ENCODE measurements at places on chromosomes 6 and 20.

- peak; percentile 94 for DNase-seq
Measured at GRCh38 chr20:62875419-62876361, 14.1 kb upstream of the TCFL5 start.

DNA sequence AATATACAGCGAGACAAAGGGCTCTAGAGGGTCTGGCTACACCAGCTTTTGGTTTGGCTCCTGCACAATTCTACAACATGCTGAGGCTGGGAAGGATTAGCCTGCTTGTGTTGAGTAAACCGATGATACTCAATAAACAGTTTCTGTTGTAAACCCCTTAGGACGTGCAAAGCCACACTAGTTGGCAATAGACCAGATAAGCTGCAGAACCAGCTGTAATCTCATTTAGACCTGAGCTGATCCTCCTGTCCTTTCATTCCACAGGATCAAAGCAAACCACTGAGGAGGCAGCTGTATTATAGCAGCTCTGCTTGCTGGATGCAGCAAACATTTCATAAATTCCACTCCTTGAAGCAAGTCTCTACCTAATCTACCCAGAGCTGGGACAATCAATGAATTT is 79.7 kb downstream of the MMS22L start:
- peak; percentile 65 for DNase-seq

DNA sequence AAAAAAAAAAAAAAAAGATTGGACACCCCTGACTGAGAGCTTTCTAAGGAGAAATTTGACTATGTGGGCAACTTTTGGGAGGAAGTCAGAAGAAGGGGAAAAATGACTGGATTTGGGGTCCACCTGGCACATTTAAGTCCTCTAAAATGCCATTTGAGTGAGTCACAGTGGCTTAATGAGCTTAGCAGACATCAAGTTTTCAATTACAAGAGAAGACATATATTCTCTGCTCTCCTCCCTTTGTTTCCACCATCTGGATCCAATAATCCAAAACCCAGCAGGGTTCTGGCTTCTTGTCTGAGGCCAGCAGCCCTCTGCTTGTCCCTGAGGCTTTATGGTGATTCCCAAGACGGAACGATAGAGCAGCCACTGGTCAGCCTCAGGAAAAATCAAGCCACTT is 6.9 kb downstream of the PI3 start:
- DNase-seq: no peak

GRCh38 chr6:72952808-72953630 is 272.3 kb downstream of the KHDC1L start:
- no peak for DNase-seq

DNA sequence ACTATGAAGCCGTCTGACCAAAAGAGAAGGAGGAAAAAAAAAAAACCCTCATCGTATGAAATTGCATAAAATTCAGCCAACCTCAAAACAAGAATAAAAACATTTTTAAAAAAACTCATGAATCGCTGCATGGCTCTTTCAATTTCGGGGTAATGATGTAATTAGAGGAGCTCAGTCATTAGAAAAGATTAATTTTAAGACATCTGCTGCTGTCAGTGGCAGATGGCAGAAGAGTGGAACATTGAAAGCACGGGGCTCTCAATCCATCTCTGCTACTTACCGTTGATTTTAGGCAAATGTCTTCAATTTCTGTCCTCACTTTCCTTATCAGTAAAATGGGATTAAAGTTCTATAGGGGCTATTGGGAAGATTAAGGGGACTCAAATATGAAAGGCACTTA is 79.1 kb downstream of the EYA2 start:
- DNase-seq: peak; percentile 97

GRCh38 chr20:40230486-40230885 is 458.6 kb downstream of the MAFB start:
- no peak for DNase-seq

GRCh38 chr6:75025371-75025770 is 180.5 kb downstream of the COL12A1 start:
- DNase-seq: no peak

- no peak for DNase-seq
Measured at GRCh38 chr6:170174771-170175643, 115.9 kb downstream of the DLL1 start.

GRCh38 chr6:108951351-108951953 is 103.2 kb downstream of the ARMC2 start:
- no peak for DNase-seq

- no peak for DNase-seq
Measured at GRCh38 chr6:100693249-100693927, 187.7 kb downstream of the ASCC3 start.

DNA sequence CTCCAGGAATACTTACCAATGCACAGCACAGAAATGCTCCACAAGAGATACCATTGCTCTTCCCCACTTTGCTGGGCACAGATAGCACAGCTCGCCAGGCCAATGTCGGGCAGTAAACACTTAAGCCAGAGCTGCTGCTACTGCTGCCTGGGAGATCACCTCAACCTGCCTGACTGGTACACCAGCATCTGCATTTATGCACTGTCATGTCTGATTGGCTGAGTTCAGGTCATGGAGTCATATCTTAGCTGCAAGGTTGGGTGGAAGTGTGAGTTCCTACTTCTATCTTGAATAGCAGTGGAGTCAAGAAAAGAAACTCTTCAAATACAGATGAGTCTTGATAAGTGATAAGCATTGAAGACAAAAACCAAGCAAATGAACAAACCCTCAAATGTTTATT is 10.9 kb upstream of the ADGRF4 start:
- no peak for DNase-seq

DNA sequence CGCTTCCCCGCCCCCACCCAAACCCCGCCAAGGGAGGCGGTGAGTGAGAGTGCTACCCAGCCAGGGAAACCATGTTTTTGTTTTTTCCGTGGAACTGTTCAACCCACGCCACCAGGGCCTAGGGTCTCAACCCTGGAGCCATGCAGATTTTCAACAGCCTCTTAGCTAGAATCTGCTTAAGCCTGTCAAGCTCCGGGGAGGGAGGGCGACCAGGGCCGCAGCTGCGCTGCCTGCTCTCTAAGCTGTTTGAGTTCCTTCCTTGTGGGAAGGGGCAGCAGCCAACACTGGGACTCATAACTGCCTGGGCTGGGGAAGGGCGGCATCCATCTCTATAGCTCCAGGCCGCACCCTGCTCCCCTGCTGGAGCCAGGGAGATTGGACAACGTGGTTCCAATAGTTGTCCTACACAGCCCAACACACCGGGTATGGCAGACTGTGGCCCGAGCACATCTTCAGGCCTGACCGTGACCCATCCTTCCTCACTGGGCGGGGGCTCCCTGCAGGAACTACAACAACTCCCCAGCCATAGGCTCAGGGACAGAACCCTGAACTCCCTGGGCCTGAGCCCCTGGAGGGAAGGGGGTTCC is 1065.7 kb upstream of the MANEA start:
- no peak for DNase-seq

DNA sequence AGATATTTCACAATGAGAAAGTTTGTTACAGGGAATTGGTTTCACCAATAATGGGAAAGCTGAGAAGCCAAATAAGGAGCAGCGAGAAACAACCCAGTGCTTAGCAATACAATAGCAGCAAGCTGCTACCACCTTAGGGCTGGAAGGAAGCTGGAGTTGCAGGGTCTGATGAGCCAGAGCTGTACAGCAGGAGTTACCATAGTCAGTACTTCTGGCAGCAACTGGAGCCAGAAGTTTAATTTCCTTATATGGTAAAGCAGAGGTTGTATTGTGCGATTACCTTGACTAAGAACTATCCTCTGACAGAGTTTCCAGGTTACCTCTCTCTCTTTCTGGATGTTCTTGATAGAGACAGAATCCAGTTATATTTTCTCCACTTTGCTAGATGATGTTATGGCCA is 137.1 kb upstream of the OLIG3 start:
- DNase-seq: no peak

GRCh38 chr6:99711925-99712324 is 105.3 kb downstream of the PRDM13 start:
- DNase-seq: no peak

- peak; percentile 7 for DNase-seq
Measured at GRCh38 chr6:24972311-24972958, 36.7 kb upstream of the RIPOR2 start.

DNA sequence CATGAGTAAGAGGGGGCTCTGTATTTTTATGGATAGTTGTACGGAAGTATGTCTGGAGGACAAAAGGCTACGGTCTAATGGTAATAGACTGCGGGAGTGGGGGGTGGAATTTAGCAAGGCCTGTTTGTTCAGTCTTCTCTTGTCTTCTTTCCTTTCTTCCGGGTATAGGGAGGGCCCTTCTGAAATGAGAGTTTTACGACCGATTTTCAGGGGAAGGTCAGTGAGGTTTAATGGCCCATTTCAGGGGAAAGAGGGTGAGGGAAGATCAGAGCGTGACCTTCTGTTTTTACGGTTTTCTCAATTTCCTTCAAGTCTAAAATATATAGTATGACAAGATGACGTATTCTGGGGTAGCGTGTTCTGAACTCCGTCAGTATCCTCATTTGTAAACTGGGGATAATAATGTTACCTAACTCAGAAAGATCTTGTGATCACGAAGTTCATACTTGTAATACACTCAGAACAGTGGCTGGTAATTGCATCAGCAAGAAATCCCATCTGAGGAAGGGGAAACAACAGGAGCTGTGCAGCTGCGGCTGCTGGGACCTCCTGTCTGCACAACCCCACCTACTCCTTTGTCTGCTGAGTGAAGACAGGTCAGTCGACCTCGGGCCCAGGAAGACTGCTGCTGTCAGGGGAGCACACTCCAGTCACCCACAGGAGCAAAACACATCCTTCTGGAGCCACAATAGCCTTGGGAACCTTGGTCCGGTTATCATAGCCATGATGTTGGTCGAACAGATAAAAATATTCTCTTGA is 90.4 kb downstream of the MAP3K7 start:
- DNase-seq: no peak

- DNase-seq: no peak
Measured at GRCh38 chr6:52666071-52666470, 4.8 kb upstream of the TMEM14A start.

- no peak for DNase-seq
Measured at GRCh38 chr6:155578251-155578650, 122.6 kb upstream of the NOX3 start.

DNA sequence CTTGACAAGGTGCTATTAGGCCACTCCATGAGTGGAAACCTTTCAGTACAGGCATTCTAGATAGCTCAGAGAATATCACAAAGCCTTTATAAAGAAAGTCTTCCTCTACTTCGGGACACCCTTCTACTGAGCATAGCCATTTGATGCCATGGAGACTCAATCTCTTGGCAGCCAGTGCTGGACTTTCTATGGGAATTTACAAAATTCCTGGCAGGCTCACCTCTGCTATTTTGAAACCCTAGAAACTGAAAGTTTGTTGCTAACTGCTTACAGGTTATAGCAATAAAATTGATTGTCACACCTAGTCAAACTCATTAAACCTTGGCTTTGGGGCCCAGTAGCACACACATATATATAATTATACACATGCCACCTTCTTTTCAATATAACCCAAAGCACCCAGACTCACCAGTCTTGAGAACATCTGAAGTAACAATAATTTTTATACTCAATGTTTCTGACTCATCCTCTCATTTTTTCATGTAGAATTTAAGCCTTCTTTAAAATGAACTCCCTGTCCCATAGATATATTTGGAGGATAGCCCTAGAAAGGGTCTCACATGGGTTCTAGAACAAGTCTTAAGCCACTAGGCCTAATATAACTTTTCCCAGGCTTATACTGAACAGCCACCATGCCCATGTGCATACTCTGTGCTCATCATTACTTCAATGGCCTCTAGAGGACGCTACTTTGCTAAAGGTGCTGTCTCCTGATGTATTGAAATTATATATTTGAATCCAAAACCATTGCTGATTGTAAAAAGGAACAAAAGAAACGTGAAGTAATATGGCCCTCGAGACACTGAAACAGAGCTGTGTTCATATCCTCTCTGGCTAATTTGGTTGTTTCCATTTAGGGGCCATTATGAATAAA is 368.1 kb upstream of the MARCKS start:
- no peak for DNase-seq

GRCh38 chr20:32858189-32858588 is 534 bp upstream of the EFCAB8 start:
- peak; percentile 60 for DNase-seq

DNA sequence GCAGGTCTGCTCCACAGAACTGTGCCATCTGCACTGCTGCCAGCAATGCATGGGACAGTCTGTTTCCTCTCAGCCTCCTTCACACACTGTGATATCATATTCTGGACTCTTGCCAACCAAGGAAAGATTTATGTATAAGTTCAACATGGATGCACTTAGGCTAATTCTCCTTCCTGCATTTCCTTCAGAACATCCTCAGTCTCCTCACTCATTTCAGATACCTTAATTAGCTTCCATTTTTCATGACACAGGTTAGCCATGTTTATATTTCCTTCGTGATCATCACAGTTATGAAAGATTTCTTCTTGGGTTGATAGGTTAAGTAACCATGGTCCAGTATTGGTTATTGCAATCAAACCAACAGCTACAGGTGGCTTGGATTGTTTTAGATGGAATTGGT is 46.4 kb upstream of the DDR1 start:
- DNase-seq: peak; percentile 79

DNA sequence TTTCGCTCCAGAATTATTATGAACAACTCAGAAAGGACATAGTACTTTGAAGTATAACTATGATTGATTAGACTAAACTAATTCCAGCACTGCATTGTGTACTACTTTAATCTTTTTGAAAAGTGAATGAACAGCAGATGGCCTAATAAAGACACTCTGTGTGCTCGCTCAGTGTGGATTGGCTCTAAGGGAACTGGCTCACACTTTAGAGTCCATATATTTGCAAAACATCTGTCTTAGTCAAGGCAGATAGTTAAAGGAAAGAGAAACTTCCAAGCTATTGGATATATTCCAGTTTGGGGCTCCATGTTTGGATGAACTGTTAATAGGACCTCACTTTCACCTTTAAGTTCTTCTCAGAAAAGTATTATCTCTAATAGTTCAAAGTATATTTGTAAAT is 218.9 kb downstream of the EYA4 start:
- peak; percentile 32 for DNase-seq

DNA sequence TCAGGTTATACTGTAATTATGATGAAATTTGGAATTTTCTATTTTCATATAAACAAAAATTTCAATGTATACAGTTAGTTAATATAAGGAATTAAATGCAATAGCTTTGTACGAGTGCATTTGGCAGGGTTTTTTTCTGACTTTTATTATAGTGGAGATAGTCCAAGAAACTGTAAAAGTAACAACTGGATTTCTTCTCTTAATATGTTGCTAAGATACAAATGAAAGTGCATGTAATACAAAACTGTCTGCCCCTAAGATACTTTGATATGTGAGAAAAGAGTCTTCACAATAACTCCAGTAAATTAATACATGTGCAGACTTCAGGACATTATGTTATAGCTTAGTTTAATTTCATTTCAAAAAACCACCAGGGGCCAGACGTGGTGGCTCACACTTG is 721.4 kb downstream of the CBLN4 start:
- DNase-seq: no peak

Measured in NCI-H2171 treated with DMSO at 0.1 percent for 48 hours (cell line).